ENCODE measurements at places on chromosomes 7 and 10.
A peak's percentile ranks its signal among the peaks of the same experiment; 100 is the strongest.

GRCh38 chr10:19252531-19252930 is 203.9 kb downstream of the MALRD1 start:
- no peak for DNase-seq

DNA sequence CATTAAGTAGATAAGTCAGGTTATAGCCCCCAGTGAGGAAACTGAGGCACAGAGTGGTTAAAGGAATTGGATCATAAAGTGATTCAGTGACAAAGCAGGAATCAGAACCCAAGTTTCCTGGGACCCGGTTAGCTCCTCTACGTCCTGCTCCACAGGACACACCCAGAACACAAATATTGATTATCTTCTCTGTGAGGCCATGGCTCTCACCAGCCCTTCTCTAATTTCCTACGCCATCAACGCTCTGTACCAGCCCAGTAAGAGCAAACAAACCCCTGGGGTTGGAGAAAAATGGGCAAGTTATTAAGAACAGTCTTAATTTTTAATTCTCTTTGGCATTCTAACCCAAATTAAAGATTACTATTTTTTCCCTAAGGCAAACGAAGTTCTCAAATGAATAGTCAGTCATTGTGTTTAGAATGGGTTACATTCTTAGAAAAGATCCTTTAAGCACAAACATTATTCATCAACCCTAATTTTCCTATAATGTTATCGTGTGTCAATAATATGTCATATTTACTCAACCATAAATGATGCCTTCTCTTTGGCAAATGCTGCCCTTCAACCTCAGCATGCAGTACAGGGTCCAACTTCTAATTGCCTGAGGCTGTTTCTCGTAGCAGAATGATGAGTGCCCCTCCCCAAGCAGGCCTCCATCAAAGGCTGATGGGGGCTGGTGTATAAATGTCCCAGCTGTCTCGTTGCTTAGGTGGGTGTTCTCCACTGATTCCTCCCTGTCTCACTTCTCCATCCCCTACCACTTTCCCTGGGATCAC is 25.4 kb upstream of the TM9SF3 start:
- DNase-seq = no peak

- DNase-seq = no peak
These were observed 765.9 kb upstream of the C7orf33 start for GRCh38 chr7:147824671-147825070.

DNA sequence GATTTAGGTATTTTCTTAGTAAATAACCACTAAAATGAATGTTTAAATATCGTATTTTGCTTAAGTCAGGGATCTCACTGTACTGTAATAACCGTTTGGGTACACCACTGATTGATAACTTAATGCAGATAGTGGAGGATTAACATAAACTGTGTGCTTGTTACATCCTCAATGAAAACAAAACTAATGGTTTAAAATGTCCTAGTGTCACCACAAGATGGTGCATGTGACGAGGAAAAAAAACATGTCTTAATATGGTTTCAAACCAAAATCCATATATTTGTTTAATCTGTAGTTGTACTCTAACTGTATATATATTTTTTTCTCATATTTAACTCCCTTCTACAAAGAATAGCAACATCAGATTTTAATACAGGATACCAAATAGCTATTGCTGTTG is 19.2 kb downstream of the ARMC10 start:
- DNase-seq = no peak

- DNase-seq = no peak
These were observed 82.9 kb downstream of the VIPR2 start for GRCh38 chr7:159061674-159062212.

DNA sequence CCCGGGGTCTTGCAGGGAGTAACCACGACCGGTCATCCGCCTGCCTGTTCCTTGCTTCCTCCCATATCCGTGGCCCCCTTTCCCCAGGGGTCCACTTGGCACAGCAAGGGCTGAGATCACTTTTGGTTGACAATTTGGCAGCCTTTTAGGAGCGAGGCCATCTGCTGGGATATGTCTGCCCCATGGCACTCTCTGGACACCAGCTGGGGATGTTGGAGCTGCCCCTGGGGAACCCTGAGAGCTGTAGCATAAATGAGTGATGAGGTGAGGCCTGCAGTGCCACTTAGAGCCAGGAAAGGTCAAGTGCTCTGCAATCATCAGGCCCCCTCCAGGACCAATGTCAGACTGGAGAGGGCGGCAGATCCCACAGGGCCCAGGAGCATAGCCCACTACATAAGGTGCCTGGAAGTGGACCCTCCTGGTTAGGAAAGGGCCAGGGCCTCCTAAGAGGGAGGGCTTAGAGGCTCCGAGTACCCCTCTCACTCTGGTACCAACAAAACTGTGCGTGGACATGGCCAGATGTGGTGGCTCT is 92.1 kb downstream of the HIP1 start:
- DNase-seq = peak; percentile 37

DNA sequence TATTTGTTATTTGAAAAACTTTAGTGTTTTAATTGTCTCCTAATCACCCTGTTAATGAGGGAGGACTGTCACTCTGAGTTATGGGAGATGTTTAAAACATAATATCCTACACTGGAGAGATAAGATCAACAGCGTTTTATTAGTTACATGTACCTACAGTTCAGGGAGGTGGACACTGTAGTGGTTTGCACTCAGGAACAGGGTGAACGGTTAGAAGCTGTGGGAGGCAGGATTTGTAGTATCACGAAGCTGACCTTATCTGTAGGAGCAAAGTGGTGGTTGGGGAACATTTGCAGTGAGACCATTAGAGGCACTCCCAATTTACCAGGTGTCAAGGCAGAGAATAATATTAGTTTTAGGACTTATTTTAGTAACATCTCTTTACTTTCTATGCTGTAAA is 193.3 kb upstream of the KCND2 start:
- DNase-seq = no peak

- DNase-seq = no peak
These were observed 13.2 kb downstream of the MRPS33 start for GRCh38 chr7:141001546-141001945.

- no peak for DNase-seq
These were observed 251.7 kb downstream of the KLF6 start for GRCh38 chr10:3533296-3533695.

DNA sequence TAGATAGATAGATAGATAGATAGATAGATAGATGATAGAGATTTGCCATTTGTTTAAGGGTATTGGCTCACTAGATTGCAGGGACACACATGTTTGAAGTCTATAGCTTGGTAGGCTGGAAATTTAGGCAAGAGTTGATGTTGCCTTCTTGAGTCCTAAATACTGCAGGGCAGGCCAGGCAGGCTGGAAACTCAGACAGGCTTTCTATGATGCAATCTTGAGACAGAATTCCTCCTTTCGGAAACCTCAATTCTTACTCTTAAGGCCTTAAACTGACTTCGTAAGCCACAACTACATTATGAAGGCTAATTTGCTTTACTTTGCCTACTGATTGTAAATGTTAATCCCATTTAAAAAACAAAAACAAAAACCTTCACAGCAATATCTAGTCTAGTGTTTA is 322.9 kb upstream of the AKR1E2 start:
- DNase-seq = no peak

GRCh38 chr10:78448470-78448869 is 414.8 kb downstream of the RPS24 start:
- DNase-seq = no peak

DNA sequence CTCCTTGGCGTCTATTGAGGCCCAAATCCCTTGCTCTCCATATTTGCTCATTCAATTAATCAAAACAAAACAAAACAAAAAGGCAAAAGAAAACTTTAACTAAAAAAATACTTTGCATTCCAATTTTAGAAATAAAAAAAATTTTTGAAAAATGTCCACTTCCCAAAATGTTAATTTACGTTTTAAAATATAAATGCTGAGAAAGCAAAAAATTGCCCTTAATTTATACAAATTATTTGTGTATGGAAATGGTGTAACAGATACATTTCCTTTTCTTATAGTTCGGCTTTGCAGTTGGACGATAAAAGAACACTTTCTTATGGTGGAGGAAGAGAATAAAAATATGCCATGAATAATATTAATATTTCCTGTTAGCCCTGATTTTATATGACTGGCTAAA is 652.8 kb upstream of the PFKP start:
- no peak for DNase-seq

GRCh38 chr10:78475437-78475836 is 441.8 kb downstream of the RPS24 start:
- no peak for DNase-seq

DNA sequence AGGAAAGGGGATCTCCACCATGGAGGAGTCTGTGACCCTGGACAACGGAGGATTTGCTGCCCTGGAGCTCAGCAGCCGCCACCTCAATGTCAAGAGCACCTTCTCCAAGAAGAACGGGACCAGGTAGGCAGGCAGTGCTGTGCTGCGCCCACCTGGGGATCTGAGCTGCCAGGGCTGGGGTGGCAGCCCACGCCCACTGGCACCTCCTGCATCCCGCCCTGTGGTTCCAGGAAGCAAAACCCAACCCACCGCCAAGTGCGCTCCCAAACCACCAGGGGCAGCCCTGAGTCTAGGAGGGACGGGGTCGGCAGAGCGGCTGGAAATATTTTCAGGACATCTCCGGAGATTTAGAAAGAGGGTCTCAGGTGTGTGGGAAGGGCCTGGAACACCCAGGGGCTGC is 440.3 kb upstream of the FOXK1 start:
- no peak for DNase-seq

- DNase-seq = no peak
These were observed 53.9 kb upstream of the PLPP4 start for GRCh38 chr10:120403109-120403508.

- DNase-seq = no peak
These were observed 118.0 kb downstream of the CREB5 start for GRCh38 chr7:28530175-28530802.

GRCh38 chr7:155867280-155867679 is 55.0 kb upstream of the SHH start:
- DNase-seq = no peak

DNA sequence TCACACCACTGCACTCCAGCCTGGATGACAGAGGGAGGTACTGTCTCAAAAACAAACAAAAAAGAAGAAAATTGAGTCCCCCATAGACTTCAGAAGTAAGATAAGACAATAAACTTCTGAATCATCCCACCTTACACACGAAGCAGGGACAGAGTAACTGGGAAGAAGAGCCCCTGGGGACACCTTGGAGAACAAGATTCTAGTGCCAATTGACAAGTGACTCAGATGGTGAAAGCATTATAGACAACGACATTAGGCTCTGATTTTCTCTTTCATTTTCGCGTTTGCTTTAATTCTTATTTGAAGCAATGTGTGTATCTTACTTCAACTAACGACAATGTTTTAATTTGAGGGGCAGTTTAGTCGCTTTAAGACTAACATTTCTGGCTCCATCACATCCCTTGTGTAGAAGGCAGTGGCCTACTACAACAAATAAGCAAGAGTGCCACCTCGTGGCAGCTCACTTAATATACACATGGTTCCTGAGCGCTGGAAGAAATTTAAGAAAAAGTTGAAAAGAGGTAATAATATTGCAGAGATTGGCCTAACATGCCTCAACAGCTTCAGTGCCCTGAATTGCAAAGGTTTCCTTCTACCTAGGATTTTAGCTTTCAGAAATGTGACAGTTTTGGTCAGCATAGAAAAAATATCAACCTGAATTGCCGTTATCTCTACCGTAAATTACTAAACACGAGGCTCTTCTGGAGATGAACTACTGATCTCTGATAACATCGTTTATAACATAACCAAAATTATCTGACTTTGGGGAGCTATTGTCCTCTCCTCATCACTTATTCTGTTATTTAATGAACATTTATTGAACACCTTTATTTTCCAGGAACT is 36.7 kb downstream of the ASNS start:
- peak; percentile 35 for DNase-seq

GRCh38 chr7:144606261-144606660 is 202.8 kb upstream of the NOBOX start:
- DNase-seq = no peak

GRCh38 chr7:91228927-91229558 is 35.2 kb upstream of the FZD1 start:
- DNase-seq = no peak

DNA sequence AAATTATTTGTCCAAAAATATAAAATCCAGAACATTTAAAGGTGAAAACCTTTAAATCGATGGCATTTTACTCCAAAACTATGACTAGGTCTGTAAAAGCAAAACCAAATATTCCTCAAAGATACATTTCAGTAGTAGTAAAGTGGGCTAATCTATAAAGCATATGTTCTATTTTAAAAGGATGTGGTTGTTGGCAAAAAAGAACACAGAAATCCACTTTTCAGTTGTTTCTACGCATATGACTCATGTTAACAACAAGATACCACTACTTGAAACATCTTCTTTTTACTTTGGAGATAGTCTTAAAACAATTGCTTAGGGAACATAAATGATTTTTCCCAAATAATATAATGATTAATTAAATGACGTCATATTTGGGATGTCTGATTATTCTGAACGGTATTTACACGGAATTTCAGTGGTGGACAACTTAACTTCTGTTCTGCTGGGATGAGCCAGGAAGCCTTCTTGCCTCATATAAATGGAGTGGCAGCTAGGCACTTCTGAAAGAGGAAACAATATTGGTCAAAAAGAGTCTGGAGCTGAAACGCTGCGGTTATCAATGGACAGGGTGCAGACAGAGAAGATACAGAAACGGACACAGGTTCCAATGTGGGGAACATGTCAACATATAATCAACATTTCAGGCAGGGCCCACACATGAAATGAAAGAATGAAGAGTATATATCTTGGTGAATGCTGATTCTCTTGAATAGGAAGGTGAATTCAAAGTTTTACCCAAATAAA is 78.5 kb downstream of the ETV1 start:
- no peak for DNase-seq

DNA sequence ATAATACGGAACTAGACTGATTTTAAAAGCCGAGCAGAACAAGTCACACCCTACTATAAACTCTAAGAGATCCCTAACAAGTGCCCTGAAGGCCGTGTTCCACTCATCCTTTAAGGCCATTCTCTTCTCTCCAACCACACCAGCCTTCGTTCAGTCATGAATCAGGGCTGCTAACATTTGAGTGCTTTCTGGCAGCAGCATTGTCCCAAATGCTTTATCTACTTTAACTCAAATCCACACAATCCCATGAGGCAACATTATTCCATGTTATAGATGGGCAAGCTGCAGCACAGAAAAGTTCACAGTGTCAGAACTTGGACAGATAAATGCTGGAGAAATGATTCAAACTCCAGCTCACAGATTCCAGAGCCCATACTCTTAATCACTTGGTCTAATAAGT is 73.5 kb downstream of the MALSU1 start:
- DNase-seq = no peak

DNA sequence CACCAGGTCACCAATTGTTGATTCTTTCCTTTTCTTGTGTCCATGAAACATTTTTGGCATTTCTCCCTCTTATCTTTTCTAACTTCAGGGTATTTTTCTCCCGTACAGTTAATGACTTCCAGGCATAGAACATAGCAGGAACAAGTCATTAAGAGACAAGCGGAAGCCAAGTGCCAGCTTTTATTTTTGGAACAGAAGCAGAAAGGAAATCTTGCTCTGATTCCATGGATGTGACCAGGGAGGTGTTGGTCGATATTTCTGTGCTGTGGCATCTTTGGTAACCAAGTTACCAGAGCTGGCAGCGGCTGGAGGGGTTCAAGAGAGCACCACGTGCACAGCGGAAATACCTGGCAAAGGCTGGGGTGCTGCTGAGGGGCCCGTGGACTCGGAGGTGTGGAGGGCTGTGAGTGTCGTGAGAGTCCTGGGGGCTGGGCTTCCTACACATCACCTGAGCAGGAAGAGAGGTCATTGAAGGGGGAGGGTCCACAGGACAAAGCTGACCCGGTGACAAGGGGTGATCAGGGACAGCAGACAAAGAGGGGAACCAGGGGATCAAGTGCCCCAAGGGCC is 1.8 kb downstream of the LLCFC1 start:
- DNase-seq = no peak
